ENCODE measurements at places on chromosomes 11 and 22.

- DNase-seq = no peak
These were observed 150.7 kb downstream of the BRD1 start for GRCh38 chr22:49676783-49677494.

DNA sequence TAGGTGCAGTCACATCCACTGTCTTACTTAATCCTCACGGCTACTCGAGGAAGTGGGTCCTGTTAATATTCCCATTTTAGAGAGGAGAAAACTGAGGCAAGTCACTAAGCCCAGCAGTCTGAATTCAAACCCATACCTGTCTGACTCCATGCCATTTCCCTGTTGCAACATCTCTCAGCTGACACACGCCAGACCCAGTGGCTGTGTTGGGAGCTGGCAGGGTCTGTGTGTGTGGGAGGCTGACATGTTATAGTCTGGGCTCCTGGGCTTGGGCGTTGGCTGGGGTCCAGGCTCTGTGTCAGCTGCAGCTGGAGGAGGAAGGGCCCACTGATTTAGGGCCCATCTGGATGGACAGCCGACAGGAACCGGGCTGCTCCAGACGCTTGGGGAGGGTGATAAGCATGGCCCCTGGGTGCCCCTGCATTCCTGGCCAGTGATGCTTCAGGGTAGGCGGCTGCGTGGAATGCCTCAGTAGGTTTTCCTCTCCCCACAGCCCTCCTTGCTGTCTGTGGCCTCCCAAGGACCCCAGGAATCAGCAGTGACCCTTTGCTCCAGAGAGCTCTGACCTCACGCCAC, 562.5 kb downstream of the MN1 start:
- no peak for DNase-seq

GRCh38 chr11:36365907-36366306, 69.8 kb downstream of the PRR5L start:
- no peak for DNase-seq

DNA sequence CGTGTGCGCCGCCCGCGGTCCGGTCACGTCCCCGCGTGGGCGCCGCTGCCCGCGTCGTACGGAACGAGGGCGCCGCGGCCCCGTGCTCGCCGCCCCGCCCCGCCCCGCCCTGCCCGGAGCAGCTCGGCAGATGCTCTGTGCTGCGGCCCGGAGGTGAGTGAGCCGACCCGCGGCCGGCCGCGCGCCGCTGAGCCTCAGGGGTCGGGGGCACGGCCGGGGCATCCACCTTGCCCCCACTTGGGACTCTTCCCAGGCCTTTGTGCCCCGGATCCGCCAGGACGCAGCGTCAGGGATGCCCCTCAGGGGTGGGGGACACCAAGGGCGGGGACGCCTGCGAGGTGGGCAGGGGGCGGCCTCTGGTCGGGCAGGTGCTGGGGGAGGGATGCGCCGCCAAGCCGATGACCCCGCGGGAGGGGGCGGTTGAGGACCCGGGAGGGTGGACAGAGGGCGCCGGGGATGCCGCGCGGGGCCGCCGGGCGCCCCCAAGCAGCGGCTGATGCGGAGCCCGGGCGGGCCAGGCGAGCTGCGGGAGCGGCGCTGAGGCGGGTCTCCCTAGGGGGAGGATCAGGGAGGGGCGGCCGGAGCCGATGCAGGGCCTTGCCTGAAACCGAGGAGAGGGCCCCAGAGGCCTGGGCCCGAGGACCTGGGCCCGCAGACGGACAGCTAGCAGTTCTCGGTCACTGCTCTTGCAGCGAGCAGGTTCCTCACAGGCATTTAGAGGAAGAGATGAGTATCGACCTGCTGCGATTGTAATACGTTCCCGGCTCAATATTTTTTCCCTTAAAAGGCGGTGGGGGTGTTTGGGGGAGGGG, at the start of gene GNAZ:
Gene GNAZ, plus strand, starts transcription at position 102 of the 812 bp plus-strand sequence. CDS start 25,177 bp downstream, outside the sequence.
- no peak for DNase-seq

- no peak for DNase-seq
These were observed 231.1 kb downstream of the SWAP70 start for GRCh38 chr11:9895006-9895405.

DNA sequence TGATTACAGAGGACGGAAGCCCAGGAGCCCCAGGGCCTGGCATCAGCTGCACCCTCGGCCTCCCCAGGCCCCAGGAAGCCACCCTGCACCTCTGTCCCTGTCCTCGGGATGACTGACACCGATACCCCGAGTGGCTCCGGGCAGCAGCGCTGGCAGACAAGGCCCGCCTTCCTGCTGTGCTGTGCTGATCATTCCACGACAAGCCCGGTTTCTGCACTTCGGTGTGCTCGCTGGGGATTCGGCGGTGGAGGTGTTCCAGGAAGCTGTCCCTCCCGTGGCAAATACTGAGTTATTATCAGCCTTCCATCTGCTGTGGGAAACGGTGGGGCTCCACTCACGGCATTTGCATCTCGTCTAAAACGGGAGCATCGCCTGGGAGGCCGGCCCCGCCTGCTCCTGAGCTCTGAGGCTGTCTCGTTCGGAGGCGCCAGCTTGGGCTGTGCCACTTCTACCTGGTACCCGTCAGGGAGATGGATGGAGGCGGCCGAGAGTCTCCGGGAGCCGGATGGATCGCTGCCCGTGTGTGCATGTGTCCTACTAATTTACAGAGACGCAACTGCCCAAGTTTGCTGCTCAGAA, 506.1 kb downstream of the BRD1 start:
- DNase-seq = no peak

GRCh38 chr22:19035474-19036228, 86.6 kb downstream of the DGCR2 start:
- no peak for DNase-seq

DNA sequence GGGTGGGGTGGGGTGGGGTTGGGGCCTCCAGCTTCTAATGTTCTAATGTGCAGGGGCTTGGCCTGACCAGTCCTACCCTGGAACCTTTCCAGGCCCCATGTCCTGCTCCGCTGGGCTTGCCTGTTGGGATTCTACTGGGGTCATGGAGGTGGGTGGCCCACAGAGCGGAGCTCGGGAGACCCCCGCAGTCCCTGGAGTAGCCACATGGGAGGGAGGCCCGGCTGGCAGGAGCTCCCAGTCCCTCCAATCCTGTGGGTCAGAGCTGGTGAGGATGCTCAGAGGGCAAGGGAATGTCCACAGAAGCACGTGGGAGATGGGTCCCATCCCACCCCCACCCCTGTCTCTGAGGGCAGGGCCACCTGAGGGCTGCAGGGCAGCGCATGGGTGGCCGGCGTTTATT, 2.9 kb downstream of the SEPTIN5 start:
- no peak for DNase-seq

DNA sequence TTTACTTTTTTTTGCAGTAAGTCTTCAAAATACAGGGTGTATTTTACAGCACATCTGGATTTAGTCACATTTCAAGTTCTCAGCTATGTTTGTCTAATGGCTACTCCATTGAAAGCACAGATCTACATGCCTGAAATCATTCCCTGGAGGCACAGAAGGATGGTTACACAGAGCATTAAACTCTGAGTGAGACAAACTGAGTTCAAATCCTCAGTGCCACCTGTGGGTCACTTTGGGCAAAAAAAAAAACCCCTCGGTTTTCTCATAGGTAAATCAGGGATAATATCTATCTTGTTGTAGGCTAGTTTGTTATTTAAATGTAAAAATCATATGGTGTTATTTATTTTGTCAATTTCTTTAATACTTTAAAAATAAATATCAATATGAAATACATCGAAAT, 7.7 kb downstream of the ANKRD49 start:
- no peak for DNase-seq

GRCh38 chr11:118396097-118396501, 5.3 kb upstream of the ATP5MG start:
- no peak for DNase-seq

DNA sequence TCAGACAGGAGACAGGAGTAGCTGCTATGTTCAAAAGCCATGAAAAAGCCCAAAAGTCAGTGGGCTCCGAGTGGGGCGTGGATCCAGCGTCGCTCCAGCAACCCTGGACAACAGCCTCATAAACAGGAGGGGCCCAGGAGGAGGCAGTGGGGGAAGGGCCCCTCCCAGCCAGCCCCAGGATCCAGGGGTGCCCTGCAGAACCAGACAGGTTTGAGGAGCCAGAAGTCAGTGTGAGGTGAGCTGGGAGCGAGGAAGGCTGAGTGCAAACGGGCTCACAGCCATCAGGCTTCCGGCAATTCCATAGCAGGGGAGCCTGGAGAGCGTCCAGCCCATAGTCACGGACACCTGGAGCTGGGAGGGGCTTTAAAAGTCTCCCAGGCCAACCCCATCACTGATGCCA, 217.7 kb downstream of the MN1 start:
- no peak for DNase-seq

GRCh38 chr11:129308241-129308865, 67.3 kb upstream of the BARX2 start:
- no peak for DNase-seq

- DNase-seq = no peak
These were observed 79.4 kb downstream of the EXT2 start for GRCh38 chr11:44174842-44175241.

DNA sequence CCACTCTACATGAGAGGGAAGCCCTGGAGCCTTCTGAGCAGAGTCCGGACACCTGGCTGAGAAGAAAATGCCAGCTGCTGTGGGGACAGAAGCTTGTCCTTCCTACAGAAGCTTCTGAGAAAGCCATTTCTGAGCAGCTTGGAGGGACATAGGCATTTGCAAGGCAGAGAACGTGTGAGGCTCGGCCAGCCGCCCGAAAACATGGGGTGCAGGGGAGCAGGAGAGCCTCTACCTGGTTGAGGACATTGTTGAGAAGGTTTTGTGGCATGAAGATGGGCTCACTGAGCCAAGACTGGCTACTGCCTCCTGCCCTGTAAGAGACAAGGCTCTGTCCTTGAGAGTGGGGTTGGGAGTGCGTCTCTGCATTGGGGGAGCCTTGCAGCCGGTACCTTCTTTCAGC, 25.3 kb downstream of the SAMM50 start:
- DNase-seq = no peak

GRCh38 chr22:36341640-36342041, 46.1 kb downstream of the MYH9 start:
- DNase-seq = no peak

GRCh38 chr22:31425331-31426050, 26.1 kb downstream of the DRG1 start:
- DNase-seq = no peak

DNA sequence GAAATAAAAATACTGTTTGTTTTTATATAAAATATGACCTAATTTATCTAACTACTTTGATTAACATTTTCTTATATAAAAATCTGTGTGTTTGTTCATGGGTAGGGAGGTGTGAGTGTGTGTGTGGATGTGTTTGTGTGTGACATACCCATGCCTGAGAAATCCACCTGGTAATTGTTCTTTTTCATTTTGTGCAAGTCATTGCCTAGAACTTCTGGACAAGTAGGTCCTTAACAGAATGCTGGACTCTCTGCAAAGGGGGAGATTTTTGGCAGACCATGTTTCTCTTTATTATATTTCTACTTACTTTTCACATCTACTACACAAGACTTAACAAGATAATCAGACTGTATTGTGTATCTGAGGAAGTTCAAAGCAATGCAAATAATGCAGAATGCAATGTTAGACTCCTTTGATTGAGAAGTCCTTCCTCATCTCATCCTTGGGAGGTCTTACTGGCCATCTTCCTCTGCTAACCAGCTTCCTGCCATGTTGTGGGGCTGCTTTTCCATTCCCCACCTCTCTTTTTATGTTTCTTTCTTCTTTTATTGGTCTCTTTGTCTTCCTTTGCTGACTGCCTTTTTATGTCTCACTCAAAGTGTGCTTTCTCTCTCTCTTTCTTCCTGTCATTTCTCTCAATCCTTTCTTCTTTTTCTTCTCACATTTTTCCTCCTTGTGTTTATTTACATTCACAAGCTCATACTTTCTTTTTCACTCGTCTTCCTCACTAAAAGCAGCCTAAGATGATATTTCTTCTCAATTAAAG, 1017.0 kb upstream of the CNTN5 start:
- no peak for DNase-seq

GRCh38 chr11:75891947-75892739, 77.1 kb downstream of the UVRAG start:
- DNase-seq = no peak

GRCh38 chr11:130022799-130023198, 20.2 kb upstream of the PRDM10 start:
- DNase-seq = no peak

DNA sequence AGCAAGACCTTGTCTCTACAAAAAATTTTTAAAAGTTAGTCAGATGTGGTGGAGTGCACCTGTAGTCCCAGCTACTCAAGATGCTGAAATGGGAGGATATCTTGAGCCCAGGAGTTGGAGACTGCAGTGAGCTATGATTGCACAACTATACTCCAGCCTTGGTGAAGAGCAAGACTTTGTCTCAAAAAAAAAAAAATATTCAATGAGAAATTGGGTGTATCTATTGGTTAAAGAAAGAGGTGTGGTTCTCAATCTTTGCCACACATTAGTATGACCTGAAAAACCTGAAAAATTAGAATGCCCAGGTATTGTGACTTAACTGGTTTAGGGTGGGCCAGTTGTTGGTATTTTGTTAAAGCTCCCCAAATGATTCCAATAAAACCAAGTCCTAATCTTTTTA, 32.4 kb downstream of the MTNR1B start:
- DNase-seq = no peak

- no peak for DNase-seq
These were observed 114.4 kb downstream of the SLC1A2 start for GRCh38 chr11:35304900-35305460.

DNA sequence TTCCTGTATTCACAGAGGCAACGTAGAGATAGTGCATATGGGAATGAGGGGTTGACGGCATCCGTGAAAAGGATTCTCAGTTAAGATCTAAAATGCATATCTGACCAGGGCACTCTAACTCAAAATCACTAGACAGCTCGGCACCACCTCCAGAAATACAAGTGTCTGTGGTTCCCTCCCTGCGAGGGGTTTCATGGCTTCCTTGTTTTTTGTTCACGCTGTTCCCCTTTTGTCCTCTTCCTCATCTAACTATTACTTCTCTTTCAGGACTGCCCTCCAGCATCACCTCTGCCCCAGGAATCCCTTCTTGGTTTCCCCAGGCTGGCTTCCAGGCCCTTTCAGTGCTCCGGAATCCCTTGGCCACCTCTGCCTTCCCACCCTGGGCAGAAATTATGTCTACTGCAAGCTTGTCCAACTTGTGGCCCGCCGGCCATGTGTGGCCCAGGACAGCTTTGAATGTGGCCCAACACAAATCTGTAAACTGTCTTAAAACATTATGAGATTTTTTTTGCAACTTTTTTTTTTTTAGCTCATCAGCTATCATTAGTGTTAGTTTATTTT, 159.9 kb downstream of the FBXO7 start:
- no peak for DNase-seq

DNA sequence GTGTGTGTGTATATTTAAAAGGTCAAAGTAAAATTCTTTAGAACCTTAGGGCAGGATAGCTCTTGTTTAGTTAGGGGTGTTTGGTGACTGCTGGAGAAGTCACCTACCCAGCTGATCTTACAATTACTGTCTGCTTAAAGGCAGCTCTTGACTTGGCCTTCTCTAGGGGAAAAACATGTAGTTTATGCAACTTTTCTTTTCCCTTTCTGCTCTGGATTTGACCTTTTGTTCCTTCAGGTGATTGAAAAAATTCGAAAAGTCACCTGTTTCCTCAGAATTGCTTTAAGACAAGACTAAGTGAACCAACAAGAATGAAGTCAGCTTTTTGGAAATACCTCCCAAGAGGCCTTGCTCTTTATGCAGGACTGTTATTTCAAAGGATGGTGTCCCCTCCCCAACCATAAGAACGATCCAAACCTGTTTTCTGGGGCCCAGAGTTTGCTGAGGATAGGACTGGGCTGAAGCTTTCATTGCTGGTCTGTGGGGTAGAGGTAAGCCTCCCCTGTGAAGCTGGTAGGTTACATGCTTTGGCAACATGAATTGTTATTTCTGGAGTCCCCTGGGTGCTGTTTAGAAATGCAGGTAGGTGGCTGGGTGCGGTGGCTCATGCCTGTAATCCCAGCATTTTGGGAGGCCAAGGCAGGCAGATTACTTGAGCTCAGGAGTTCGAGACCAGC, 111.2 kb downstream of the PTPRJ start:
- no peak for DNase-seq

All from activated CD4-positive, alpha-beta T cell treated with anti-CD3 and anti-CD28 coated beads, Interleukin-2, amount 50 U/mL, for 24 hours (primary cell).